ENCODE measurements at places on chromosomes 13 and 19.
A peak's percentile ranks its signal among the peaks of the same experiment; 100 is the strongest.

GRCh38 chr13:77062097-77062496 lies 35.1 kb upstream of the FBXL3 start:
- no peak for DNase-seq

DNA sequence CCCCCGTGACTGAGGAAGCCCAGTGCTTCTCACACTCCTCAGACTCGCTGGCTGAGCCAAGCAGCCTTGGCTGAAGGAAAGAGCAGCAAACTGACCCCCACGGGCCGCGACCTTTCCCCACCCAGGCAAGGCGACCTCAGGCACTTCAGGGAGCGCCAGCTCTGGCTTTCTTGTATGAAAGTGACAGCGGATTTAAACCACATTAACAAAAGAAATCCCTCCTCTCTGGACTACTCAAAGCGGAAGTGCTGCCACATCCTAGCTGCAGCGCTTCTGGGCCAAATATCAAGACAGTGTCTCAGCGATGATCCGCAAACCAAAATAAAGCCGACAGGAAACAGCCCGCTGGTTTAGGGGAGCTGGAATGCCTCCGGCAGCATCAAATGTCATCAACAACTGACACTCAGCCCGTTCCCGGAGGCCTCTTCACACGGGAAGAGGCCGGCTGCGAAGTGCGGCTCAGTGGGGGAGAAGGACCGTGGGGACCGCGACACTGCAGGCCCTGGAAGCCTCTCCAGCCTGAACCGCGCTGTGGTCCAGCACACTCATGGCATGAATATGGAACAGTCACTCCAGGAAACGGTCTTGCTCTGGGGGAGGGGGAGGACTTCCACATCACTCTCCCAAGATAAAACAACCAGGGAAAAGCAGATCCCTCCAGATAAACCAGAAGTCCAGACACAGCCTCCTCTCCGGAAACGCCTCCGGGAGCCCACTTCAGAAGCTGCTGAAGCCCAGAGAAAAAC lies 1.4 kb downstream of the RASA3 start:
- peak; percentile 23 for DNase-seq

- no peak for DNase-seq
These were observed 9.7 kb upstream of the DACH1 start for GRCh38 chr13:71876648-71877255.

DNA sequence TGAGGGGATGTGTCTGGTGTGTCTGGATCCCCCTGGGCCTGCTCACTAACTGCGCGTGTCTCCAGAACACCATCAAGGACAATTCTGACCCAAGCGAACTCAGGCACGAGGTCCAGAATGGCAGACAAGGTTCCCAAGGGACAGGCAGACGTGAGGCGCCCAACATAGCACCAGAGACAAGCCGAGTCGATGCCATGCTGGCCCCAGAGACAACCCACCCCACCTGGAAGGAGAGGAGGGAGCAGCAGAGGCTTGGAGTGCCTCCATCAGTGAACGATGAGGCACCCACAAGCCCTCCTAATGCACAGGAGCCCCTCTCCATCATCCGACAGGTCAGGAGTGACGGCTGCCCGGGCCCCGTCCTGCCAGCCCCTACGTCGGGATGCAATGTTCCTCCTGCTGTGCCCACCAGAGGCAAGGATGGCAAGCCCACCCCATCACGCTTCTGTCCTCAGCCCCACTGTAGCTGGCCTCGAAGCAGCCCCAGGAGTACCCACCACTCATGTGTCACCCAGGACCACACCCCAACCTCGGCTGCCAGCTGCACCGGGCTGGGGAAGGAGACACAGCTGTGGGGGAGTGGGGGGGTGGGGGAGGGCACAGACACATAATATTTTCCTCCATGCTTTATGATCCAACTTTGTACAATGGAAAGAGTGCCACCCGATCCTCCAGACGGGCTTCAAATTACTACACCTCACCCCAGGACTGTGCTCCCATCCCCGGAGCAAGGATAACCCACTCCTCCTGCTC lies 11.8 kb downstream of the AP3D1 start:
- DNase-seq: no peak

DNA sequence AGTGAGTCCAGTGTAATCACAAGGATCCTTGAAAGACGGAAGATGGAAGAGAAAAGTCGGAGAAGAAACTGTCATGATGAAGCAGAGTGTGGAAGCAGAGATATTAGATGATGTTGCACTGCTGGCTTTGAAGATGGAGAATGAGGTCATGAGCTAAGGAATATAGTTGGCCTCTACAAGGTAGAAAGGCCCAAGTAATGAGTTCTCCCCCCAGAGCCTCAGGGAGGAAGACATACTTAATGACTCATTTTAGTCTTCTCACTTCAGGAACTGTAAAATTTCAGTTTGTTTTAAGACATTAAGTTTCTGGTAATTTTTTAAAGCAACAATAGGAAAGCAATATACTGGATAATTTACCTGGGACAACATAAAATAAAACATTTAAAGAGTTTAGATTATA lies 1331.5 kb upstream of the PCDH20 start:
- no peak for DNase-seq

DNA sequence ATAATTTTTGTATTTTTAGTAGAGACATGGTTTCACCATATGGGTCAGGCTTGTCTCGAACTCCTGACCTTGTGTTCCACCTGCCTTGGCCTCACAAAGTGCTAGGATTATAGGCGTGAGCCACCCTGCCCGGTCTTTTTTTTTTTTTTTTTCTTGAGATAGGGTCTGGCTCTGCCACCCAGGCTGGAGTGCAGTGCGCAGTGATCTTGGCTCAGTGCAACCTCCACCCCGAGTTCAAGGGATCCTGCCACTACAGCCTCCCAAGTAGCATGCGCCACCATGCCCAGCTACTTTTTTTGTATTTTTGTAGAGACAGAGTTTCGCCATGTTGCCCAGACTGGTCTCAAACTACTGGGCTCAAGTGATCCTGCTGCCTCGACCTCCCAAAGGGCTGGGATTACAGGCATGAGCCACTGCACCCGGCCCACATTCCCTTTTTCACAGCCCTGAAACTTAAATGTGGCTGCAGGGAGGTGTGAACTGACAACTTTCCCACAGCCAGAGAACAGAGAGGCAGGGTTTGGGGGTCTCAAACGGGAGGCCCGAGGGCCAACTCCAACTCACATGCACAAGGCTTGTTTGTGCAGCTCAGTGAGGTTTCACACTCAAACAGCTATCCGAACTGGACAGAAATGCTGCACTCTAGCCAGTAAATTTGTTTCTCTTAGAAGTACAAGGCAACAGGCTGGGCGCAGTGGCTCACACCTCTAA lies 4.4 kb upstream of the S1PR5 start:
- no peak for DNase-seq

GRCh38 chr19:47310819-47311218 lies 1.2 kb downstream of the C5AR1 start:
- peak; percentile 33 for DNase-seq

DNA sequence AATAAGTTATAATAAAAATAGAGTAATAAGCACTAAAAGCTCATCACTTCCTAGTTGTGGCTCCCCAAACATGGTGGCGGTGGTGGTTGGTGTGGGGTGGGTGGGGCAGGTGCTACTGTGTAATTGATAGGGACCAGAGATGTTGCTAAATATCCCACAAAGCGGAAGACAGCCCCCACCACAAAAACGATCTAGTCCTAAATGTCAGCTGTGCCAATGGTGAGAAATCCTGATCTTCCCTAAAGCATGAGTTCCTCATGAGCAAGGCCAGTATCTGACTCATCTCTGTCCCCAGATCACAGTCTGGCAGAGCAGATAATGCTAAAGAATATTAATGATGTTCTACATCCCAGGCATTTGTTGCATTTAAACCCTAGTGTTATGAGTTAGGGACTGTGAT lies 1.9 kb upstream of the EDDM13 start:
- no peak for DNase-seq

DNA sequence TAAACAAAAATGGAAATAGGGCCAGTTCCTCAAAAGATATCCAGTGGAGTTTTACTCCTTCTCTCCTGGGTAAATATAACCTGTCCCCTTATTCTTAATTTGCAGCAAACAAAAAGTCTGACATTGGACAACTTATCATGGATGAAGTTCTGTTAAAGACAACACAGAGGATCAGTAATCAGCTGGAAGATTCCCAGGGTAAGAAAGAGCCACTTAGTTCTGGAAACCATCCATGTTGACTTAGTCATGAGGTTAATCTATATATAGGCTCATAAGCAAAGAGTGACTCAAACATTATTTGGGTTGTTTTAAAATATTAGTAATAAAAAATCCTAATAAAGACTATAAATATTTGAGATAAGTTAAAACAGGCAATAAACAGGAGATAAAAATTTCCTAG lies 40.5 kb upstream of the EBPL start:
- DNase-seq: no peak

GRCh38 chr13:108915095-108915633 lies 285.8 kb downstream of the MYO16 start:
- peak; percentile 20 for DNase-seq

- DNase-seq: no peak
These were observed 79.3 kb downstream of the GPC6 start for GRCh38 chr13:93305886-93306285.
